SJCRH30 (cell line): ENCODE measurements at places on chromosomes 5 and 9. TPM values are rescaled to one million over a fixed set of nuclear protein-coding genes. Genes with fewer than 3 reads are reported as not detected.

DNA sequence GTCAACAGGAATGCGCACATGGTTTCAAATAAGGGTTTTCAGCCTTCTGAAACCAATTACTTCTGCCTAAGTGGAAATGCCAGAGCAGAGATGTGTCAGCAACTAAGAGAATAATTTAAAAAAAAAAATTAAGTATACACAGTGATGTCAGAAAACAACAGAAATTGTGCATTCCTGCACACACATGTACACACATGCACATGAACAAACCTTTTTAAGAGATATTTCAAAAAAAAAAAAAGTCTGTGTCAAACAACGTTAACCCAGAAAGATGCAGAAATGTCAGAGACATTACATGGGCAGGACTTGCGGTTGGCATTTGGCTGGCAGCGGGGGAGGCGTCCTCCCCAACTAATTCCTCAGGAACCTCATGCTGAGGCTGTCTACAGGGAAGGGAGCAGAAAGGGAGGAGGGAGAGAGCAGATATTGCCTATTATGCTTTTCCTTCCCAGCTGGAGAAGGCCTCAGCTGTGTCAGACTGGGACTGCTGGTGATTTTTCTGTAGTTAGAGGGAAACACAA, 536.9 kb upstream of the WWC1 start:
- no peaks in the 10 kb centered on the region for H3K27me3 ChIP-seq
- H3K27ac ChIP-seq, result no peak overlapping the region
- no peaks in the 10 kb centered on the region for H3K36me3 ChIP-seq
- no peak overlapping the region for H3K4me3 ChIP-seq

DNA sequence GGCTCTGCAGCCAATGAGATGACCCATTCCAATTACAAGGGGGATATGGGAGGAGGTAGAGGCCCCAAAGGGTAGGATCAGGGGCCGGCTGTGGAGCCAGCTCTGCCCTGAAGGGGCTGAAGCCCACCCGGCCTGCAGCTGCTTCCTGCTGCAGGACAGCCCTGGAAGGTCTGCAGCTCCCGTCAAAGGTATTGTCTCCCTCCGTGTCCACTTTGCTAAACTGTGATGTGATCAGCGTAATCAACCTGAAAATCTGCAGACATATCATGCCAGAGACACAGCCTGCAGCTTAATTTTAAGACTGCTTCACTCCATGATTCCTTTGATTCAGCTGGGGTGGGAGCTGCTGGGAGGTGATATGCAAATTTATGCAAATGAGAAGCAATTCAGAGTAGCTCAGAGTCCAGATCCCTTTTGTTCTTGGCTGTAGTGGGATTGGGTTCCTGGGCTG, 90.7 kb downstream of the GADD45G start:
- no peaks in the 10 kb centered on the region for H3K27me3 ChIP-seq
- DNase-seq, result no peak
- no peaks in the 10 kb centered on the region for H3K4me1 ChIP-seq
- H3K36me3 ChIP-seq, result no peaks in the 10 kb centered on the region

DNA sequence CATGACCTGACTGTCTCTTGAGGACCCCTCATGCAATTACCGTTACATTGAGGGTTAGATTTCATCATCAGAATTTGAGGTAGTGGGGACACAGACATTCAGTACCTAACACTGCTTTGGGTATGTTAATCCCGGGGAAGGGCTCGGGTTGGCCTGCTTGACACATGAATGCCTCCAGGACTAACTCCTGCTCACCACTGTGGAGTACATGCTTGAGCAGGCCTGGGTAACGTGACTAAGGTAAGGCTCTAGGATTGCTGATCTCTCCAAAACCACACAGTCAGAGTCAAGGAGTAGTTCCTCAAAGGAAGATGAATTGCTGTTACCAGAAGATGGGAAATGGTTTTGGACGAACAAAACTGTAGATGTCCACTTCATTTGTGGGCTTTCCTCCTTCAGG, 376.3 kb upstream of the ZNF462 start:
- H3K4me3 ChIP-seq, result no peak overlapping the region
- H3K36me3 ChIP-seq, result no peaks in the 10 kb centered on the region
- no peak overlapping the region for H3K27ac ChIP-seq
- DNase-seq, result no peak
- H3K4me1 ChIP-seq, result no peaks in the 10 kb centered on the region

DNA sequence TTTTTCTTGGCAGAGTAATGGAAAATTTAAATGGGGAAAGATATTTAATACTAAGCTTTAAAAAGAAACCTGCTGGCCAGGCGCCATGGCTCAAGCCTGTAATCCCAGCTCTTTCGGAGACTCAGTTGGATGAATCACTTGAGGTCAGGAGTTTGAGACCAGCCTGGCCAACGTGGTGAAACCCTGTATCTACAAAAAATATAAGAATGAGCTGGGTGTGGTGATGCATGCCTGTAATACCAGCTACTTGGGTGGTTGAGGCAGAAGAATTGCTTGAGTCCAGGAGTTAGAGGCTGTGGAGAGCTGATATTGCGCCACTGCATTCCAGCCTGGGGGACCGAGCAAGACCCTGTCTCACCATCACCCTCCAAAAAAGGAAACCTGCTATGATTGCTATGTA, 32.8 kb downstream of the TUT7 start:
- H3K27me3 ChIP-seq, result no peaks in the 10 kb centered on the region
- H3K4me3 ChIP-seq, result no peak overlapping the region
- no peak for DNase-seq
- peaks cover 87% of the 10 kb centered on the region for H3K36me3 ChIP-seq

DNA sequence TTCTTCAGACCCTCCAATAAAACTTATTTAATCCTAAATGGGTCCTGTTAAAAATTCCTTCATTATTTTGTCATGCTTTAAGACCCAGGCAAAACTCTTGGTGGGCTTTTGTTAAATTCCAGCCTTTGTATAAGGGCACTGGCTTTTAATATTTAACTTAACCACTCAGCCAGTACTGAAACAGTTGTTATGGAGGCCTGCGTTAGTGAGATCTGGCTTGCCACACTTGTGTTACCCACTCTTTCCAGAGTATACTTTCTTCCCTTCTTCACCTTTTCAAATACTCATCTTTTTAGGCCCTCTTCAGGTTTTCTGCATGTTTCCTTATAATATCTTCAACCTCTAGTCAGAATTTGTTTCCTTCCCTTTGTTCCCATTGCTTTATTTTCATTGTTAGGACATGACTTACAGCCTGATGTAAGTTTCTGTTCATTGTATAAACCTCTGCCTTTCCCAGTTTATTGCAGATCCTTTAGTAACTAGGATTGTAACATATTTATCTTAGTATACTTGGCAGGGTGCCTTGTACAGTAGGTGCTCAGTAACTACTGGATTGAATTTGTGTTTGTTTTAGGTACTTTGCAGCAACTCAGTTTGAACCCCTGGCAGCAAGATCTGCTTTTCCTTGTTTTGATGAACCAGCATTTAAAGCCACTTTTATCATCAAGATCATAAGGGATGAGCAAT, 48.8 kb downstream of the LNPEP start:
- H3K36me3 ChIP-seq, result peaks cover 26% of the 10 kb centered on the region
- H3K4me3 ChIP-seq, result no peak overlapping the region
- H3K27me3 ChIP-seq, result no peaks in the 10 kb centered on the region
- no peak overlapping the region for H3K27ac ChIP-seq

DNA sequence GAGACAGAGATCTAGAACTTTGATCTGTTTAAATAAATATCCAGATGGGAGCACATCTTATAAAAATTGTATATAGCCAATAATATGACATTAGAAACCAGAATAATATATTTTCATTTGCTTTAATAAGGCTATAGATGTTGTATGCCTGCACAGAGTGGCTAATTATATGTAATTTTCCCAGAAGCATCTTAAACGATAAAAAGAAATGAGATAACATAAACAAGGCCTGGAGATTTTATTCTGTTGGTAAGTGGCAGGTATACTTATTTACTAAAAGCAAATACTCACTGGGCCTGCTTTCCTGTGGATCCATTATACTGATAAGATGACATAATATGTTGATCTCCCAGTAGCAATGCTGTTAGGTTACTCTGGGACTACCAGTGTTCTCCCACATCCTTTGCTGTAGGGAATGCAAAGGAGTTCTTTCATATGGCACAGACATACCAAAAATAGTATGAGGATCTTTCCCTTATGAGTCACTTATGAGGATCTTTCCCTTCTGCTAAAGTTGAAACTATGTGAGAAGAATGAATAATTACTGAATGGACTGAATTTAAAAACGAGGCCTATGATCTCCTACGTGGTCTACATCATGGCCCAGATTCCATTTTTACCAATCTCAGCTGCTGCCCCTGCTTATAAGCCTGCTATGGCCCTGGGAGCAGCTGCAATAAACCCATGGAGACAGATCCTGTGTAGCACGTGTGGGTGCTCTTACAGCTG, 112.1 kb downstream of the NUDT12 start:
- H3K27ac ChIP-seq, result peak overlapping the region; percentile 51
- peak; percentile 76 for DNase-seq
- H3K4me1 ChIP-seq, result peaks cover 12% of the 10 kb centered on the region

GRCh38 chr9:88974641-88975040, 16.6 kb upstream of the S1PR3 start:
- no peak overlapping the region for H3K4me3 ChIP-seq
- H3K27ac ChIP-seq, result no peak overlapping the region
- no peaks in the 10 kb centered on the region for H3K36me3 ChIP-seq
- H3K4me1 ChIP-seq, result no peaks in the 10 kb centered on the region
- no peak for DNase-seq

DNA sequence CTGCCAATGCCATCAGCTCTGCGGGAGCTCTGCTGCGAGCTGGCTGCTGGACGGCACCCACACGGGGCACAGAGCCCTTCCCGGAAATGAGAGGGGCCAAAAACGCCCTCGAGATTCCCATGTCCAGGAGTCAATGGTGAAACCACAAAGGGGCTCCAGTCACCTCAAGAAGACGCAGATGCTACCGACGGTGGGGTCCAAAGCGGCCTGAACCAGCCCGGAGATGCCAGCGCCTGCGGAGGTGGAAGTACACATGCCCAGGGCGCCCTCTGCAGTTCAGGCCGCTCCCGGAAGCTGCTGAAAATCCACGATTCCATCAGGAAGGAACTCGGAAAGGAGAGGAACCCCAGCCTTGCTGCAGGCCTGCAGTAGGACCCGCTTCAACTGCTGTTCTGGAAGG, 82.4 kb upstream of the SELENOP start:
- peak; percentile 21 for DNase-seq
- no peaks in the 10 kb centered on the region for H3K27me3 ChIP-seq
- H3K36me3 ChIP-seq, result no peaks in the 10 kb centered on the region
- no peak overlapping the region for H3K27ac ChIP-seq
- peaks cover 4% of the 10 kb centered on the region; the same call in 1 of the 2 replicates for H3K4me1 ChIP-seq

SLC34A3 gene
- 0.06 TPM in 1 of 2 replicates, not detected in the other for total RNA-seq

PCDHGB1 gene
- 21.1 and 23.4 TPM in 2 replicates for total RNA-seq
